ENCODE measurements at places on chromosomes 1 and 21.

DNA sequence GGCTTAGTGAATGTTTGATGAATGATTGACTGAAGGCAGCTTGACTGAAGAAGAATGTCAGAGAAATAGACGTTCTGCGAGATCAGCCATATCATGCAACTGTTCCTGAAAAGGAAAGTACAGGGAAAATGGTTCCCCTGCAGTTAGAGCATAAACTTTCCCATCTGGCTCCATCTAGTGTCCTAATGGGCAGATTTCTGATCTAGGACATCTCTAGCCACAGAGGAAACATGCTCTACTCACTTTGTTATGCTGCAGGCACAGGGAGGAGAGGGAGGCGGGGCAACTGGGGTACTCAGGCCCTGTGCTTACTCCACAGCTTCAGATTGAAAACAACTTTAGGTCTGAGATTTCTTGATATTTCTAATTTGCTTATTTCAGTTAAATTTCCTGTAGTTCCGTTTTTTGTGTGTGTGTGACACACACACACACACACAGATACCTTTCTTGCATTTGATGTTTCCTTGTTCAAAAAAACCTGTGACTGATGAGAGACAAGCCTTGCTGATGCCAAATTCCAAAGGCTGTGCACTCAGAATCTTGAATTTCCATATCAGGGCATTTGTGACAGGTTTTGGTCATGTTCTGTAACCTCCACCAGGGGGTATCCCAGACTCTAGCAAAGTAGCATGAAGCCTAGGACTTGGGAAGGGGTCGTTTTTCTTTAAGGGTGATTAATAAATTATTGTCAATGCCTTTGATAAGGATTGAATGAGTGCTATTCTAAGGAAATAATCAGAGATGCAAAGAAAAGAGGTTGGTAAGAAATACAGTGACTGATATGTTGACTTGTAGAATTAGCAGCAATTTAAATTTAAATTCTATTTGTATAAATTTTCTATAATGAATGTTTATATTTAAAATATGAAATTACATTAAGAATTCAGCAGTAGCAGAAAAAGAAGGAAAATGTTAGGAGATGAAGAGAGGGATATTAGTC is 139.7 kb upstream of the BEND5 start:
- no peak for DNase-seq

GRCh38 chr1:170262276-170262939 is 116.6 kb downstream of the NTMT2 start:
- DNase-seq: no peak

DNA sequence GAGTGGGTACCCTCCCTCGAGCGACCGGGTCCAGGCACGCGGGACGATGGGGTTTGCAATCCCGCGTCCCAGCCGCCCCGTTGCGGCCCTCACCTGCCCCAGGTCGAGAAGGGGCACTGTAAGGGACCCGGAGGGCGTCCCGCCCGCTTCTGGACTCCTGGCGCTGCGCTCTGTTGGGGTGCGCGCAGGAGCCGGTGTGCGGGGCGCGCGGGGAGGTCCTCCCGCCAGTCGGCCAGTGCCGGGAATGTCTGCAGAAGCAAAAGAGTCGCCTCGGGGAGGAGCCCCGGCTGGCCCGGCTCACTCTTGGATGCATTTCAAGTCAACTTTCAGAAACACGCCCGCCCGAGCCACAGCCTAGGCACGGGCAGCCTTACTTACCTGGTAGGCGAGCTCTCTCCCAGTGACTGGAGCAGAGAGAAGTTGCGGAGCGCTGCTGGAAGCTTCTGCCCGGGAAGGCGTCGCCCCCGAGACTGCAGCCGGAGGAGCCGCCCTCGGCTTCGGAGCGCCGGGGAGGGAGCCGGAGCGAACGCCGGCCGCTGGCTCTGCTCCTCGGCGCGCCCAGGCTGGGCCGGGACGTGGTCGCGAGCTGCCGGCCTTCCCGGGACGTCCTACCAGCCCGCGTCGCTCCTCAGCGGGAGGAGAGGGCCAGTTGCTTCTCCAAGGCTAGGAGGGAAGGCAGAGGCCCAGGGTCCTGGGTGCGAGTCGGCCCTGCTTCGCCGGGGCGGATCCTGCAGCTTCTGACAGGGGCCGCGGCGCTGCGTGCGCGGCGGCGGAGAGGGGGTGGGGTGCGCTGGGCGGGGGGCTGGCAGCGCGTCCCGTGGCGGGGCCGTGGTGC is at the start of gene LMX1A:
TSS of gene LMX1A (minus strand) at position 739 of the 835 bp plus-strand sequence. CDS start 1,156 bp downstream, outside the sequence.
- no peak for DNase-seq

- DNase-seq: no peak
Measured at GRCh38 chr1:15289251-15289651, 42.2 kb downstream of the FHAD1 start.

DNA sequence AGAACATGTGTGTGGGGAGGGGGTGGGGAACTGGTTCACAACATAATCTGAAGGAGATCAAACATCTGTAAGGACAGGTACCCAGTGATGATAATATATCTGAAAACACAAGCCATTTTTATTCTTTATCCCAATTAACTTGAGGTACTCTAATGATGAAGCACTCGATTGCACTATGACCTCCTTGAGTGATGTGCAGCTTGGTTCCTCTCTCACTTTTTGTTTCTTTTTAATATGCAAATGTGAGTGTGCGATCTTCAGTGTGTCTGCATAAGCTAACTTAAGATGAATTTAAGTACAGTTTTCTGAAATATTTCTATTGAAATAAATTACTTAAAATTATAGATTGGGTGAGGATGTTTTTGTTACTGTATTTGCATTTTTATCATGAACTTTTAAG is 50.6 kb upstream of the ANGPTL1 start:
- no peak for DNase-seq

GRCh38 chr1:156910309-156910782 is 10.1 kb upstream of the LRRC71 start:
- peak; percentile 42 for DNase-seq

DNA sequence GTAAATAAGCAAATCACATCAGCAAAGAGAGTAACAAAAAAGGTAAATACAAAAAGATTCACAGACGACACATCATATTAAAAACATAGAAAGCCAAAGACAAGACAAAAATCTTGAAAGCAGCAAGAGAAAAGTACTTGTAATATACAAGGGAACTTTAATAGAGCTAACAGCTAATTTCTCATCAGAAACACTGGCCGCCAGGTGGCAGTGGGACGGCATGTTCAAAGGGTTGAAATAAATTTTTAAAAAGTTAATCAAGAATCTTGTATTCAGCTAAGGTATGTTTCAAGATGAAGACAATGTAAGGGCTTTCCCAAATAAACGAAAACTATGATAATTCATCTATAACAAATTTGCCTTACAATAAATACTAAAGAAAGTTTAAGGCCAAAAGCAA is 358.1 kb downstream of the LRRIQ3 start:
- no peak for DNase-seq

DNA sequence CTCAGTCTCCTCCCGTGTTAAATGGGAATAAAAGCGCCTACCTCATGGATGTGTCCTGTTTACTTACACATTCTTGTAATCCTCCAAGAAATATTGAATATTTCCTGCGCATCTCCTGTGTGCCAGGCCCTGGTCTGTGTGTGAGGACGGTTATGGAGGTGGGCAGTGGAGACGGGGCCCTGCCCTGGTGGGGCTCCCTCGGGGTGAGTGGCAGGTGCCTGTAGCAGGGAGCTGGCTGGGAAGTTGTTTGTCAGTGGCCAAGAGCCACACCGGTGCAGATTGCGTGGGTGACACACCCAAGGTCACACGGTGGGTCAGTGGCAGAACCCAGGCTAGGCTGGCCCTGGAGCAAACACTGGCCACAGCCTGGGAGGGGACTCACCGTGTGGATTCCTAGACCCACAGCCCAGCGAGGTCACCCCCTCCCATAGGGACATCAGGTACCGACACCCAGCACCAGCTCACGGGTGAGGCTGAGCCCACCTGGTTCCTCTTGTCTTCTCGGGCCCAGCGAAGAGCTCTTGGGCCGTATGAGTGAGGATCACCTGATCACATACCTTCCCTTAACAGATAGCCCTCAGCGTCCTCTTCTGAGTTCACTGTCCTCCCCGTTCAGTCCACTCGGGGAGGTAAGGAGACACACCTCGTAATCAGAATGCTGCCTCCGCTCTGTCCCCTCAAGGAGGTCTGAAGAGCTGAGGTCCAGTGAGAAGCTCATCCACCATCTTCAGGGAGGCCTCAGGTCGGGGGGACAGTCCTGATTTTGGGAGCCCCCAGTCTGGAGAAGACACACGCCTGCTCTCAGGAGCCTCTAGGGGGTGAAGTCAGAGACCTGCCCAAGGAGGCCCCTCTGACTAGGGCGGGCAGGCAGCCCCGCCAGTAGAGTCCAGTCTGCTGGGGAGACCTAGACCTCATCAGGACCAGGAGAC is 349.6 kb downstream of the MATN1 start:
- no peak for DNase-seq

DNA sequence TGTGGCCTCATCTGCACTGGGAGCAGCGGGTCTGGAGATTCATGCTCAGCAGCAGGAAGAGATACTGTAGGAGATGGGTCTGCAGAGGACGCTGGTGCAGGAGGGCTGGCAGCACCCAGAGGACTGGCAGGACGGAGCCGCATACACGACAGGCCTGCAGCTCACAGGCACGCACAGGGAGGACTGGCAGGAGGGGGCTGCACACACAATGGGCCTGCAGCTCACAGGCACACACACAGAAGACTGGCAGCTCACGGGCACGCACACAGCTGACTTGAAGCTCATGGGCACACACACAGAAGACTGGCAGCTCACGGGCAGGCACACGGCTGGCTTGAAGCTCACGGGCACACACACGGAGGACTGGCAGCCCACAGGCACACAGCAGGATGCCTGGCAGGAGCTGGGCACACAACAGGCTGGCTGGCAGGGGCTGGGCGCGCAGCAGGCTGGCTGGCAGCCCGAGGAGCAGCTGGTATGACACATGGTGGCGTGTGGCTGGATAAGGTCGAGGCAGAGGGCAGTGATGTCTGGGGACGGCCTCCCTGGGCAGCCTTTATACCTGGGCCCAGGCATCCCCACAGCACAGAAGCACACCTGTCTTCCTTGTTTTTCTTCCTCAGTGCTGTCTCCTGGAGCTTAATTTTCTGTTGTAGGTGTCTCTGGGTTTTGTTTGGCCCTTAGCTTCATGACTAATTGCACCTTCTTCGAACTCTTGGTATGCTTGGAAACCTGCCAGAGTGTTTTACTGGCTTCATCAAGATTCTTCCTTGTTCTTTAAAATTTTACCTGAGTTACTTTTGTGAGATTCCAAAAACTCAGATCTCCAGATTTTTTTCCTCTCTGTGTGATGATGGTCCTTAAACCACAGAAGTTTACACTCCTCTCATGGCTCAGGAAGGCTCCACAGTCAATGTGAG is at the start of gene KRTAP12-2:
TSS of gene KRTAP12-2 (minus strand) at position 527 of the 920 bp plus-strand sequence. CDS start at position 486, 41 bp downstream.
- no peak for DNase-seq

DNA sequence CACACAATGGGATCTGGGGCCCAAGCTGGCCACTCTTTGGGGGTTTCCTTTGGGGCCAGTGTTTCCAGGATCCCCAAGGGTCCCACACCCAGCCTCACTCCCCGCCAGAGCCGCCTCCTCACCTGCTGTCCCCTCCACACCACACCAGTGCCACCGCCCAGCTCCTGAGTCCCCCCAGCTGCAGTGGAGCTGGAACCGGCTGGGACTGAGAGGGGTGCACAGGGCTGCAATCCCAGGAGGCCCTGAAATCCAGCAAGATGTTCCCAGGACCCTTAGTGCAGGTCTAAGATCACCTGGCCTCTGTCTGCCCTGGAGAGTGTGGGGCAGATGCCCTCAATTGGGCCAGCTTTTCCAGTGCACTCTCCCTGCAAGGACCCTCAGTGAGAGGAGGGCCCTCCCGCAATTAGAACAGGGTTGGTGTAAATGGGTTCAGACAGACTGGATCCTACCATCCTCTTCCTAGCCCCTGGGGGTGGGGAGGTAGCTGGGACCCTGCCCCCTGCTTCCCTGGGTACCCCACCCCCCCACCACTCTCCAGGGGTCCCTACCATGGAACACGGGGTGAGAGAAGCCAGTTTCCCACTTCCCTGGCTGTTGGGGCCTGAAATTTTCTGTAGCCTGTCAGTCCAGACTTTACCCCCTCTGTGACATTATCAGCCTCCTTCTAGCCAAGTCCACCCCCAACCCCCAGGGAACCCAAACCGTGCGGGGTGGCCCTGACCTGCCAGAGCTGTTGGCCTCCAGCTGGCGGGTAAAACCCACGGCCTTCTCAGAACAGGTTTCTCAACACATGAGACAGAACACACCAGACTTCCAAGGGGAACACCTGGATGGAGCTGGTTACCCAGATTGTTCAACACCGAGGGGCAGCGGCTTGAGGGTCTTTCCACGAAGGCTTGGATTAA is 7.0 kb downstream of the KRTAP10-12 start:
- no peak for DNase-seq

GRCh38 chr1:157403608-157404007 is 148.7 kb downstream of the FCRL5 start:
- no peak for DNase-seq

DNA sequence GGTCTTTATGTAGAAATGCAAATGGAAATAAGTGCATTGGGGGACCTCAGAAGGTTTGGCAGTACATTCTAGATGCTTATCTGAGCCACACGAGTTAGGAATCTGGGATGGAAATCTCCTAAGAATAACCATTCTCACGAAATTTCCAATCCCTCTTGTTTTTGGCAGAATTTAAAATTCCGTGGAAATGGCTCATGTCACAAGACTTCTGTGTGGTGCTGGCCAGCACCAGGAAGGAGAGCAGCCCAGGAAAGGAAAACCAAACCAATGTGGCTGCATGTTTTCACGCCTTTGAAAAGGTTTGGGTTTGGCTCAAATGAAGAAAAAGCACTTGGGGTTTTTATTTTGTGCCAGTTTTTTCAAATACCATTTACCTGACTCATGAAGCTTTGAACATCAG is 80.1 kb upstream of the KCNK2 start:
- DNase-seq: no peak

- peak; percentile 29 for DNase-seq
Measured at GRCh38 chr1:230067871-230068620, 1.0 kb downstream of the GALNT2 start.

- no peak for DNase-seq
Measured at GRCh38 chr1:217133958-217134856, 411.0 kb upstream of the ESRRG start.

DNA sequence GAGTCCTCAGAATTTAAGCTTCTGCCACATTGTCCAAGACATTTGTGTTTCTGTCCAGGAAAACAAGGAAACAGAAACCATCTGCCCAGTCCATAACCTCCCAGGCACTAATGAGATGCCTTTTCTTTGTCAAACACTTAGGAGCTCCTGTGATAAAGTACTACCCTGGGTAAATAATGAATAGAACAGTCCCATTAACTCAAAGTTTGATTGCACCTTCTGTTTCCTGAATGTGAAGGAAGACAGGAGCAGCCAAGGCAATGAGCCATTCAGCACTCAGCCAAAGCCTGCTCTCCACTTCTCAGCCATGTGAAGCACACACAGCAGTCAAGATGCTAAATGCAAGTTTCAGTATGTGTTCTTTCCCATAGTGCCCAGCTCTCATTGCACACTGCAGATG is 199.8 kb downstream of the SEC16B start:
- no peak for DNase-seq

GRCh38 chr1:116273042-116273783 is 99.8 kb upstream of the ATP1A1 start:
- DNase-seq: no peak

DNA sequence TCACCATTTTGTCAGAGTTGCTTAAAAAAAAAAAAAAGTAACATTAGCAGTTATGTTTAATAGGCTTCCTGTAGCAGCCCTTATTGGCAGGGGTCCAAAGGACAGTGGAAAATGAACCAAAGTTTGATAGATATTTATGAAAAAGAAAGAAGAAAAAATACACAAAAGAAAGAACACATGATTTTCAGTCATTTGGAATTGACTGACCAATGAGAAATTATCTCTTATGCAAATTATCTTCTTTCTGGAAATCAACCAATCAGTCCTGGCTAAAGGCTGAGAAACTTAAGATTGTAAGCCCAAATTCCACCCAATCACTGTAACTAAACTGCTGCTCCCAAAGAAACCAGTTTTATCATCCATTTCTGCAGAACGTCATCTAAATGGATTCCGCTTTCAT is 282.4 kb downstream of the TM2D1 start:
- DNase-seq: no peak

- DNase-seq: no peak
Measured at GRCh38 chr1:63320022-63320721, 2.2 kb upstream of the FOXD3 start.

Measured in stimulated activated naive CD4-positive, alpha-beta T cell treated with Interleukin-2 at 50 U/mL for 16 hours (primary cell).